ENCODE measurements at places on chromosomes 1 and 21.

DNA sequence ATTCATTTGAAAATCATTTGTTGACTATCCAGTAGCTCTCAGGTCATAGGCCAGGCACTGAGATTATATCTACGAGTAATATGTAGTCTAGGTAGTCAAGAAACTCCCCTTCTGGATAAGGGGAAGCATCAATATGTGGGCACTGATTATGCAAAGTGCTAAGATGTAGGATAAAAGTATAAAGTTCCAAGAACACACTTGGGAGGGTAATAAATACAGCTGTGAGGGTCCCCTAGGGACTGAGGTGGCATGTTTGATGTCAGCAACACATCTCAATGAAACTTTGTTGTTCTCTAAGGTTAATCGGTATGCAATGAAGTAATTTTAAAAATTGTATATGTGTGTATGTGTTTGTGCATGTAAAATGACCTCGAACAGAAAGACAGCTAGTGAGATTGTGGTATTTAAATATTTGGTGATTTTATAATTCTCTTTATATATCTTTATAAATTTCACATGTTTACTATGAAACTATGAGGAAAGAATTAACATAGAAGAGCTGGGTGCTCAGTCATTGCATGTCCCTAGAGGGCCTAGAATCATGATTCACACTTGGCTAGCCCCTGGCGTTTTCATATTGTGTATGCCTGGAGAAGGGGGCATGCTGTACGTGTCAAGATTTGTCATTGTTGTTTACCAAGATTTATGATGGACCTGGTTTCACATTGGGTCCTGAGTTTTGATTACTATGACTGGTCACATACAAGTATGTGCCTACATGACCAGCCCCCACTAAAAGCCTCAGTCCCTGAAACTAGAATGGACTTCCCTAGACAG lies 140.1 kb upstream of the DUSP10 start:
- peak; percentile 74 for DNase-seq

GRCh38 chr1:51299981-51300670 lies 30.2 kb downstream of the TTC39A start:
- DNase-seq = no peak

DNA sequence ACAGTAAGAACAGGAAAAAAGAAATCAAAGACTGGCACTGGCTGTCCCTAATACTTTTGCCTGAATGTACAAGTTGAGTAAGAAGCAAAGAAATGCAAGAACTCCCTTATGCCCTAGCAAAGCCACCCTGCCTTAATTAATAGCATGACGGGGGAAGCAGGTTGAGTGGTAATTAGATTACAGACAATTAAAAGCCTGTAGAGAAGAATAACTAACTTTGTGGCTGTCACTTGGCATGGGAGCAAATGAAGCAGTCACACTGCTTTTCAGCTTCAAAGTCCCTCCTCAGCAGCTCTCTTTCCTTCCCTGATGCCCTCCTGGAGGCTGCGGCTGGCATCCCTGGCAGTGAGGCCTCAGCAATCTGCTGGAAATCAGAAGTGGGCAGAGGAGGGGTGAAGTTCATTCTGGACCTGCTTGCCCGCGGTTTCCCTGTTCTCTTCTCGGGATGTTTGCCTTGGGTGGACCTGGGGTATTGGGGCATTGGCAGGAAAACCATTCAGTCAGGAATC lies 3.4 kb downstream of the OPTC start:
- no peak for DNase-seq

GRCh38 chr1:79259390-79260336 lies 253.1 kb upstream of the ADGRL4 start:
- DNase-seq = peak; percentile 74

DNA sequence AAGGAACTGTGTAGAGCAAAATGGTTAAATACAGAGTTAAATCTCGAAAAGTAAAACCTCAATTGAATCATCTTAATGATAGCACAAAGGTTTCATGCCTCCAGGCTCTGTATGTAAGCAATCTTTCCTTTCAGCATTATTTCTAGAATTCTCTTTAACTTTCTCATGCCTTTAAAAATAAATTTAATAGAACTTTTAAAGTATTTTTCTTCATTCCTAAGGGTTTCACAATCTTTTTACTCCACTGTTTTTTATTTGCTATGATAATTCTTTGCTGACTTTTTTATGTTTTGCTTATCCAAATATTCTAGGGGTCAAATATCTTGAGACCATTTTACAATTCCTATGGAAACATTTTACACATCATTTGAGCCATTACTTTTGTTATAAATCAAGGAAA lies 288.0 kb downstream of the BACH1 start:
- no peak for DNase-seq

DNA sequence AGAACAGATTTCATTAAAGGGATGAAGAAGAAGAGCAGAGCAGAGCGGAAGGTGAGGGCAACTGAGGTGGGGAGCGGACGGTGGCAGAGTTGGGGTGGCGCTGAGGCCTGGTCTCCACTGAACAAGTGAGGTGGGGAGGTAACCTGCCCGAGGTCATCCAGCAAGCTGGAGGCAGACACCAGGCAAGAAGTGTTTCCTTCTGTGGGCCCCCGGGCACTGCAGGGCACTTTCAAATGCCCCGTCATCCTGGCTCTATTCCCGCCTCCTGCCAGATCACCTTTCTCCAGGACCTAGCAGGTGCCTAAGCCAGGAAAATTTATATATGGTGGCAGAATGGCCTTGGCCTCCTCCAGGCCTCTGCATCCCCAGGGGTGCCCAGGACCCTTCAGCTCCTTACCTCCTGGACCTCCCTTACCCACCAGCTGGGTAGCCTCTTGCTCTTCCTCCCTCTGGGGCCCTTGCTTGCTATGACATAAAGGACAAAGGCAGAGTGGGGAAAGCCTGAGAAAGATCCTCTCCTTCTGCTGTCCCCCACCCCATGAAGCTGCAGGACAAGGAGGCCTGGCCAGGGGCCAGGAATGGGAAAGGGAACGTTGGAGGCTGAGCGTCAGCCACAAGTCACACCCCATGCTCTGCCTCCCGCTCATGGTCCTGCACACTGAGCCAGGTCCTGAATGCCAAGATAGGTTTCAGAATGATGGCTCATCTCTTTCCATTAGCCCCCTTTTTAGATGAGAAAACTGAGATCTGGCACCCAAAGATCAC lies 29.0 kb downstream of the VWA5B1 start:
- DNase-seq = no peak

GRCh38 chr1:151144474-151145303 lies 1.7 kb downstream of the SEMA6C start:
- no peak for DNase-seq

- DNase-seq = no peak
Measured at GRCh38 chr1:8910914-8911313, 32.4 kb upstream of the ENO1 start.

DNA sequence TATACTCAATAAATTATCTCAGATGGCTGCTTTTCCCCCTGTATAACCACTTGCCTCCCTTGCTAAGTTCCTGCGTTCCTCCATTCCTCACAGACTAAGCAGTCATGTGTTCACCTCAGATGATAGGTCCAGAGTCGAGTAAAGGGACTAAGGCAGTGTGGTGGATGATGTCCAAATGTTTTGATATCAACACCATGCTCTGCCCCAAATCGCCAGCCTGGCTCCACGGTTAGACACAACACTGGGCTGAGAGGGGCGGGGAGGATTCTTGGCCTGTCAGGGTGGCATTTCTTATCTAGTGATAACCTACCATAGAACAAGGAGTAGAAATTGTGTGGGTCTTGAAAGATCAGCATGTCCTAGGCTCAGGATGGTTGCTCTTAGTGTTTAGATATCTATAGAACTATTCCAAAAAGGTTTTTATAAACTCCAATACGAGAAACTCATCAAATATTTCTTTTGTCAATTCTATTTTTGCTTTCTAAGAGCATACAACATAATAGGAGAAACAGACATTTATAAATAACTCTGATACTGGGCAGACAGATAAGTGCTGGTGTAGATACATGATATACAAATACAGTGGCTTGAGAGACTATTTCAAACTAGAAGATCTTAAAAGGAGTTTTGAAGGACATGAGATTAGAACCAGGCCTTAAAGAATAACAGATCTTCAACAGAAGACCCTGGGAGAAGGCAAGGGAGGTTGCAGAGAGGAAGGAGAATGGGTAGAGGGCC lies 21.5 kb downstream of the GJA5 start:
- no peak for DNase-seq

DNA sequence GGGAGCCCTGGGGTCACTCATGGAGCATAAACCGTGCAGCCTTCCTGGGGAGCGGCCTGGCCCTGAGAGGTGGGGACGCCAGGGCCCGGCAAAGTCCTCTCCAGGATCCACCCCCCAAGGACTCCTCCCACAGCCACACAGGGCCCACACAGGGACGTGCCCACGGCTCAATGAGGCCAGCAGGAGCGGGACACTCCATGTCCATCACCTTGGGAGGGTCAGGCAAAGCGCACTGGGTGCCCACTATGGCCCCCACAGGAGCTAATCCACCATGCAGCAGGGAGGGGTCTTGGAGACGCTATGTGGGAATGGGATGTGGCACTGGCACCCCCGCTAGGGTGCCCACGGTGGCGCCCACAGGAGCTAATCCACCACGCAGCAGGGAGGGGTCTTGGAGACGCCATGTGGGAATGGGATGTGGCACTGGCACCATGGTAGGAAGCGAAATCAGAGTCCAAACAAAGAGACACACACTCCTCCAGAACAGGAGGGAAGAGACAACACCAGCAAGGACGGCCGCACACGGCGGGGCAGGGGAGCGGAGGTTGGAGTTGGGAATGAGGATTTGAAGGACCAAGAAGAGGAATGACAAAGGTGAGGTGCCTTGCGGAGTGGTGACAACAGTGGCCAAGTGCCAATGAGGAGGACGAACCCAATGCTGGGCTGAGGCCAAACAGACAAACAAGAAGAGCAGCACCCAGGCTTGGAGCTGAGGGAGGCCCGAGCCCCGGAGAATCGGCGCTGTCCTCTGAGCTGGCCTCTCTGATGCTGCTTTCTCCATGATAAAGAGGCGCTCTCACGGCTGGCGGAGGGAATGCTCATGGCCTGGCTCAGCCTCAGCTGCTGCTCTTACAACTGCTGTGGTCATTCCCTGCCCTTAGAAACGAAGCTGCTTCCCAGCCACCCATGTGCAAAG lies 18.1 kb upstream of the SLC19A1 start:
- DNase-seq = no peak

DNA sequence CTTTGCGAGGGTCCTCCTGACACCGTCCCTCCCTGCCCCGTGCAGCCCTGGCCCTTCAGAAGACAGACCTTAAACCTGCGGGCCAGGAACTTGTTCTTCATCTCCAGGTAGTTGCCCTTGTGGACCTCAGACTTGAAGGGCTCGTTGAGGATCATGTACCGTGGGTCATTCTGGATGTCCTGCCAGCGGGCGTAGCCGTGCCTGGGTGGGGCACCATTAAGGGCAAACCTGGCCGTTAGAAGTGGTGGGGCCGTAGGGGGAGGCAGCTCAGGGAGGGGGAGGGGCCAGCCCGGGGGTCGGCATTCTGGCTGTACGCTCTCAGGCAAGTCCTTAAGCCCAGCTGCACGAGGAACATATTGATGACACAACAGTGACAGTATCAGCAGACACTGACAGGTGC lies 64.6 kb downstream of the KCNAB2 start:
- no peak for DNase-seq

- DNase-seq = peak; percentile 73
Measured at GRCh38 chr21:16713331-16714117, 799.3 kb upstream of the CXADR start.

- peak; percentile 27 for DNase-seq
Measured at GRCh38 chr1:97693601-97694000, 227.2 kb downstream of the DPYD start.

DNA sequence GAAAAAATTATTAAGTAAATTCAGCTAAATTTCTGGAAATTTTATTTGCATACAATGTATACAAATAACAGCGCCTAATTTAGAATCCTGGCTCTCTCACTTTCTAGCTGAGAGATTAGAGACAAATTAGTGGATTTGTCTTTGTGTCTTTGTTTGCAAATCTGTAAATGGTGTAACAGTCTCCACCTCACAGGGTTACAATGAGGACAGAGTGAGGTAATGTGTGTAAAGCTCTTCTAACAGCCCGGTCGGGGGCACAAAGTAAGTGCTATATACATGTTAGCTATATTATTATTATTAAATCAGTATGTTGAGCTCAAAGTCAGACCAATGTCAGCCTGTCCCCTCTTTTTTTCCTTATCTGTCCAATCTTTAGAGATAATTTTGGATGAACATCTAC lies 5.0 kb upstream of the ADAMTSL4 start:
- no peak for DNase-seq

- DNase-seq = no peak
Measured at GRCh38 chr21:25658427-25659035, 19.5 kb downstream of the JAM2 start.

DNA sequence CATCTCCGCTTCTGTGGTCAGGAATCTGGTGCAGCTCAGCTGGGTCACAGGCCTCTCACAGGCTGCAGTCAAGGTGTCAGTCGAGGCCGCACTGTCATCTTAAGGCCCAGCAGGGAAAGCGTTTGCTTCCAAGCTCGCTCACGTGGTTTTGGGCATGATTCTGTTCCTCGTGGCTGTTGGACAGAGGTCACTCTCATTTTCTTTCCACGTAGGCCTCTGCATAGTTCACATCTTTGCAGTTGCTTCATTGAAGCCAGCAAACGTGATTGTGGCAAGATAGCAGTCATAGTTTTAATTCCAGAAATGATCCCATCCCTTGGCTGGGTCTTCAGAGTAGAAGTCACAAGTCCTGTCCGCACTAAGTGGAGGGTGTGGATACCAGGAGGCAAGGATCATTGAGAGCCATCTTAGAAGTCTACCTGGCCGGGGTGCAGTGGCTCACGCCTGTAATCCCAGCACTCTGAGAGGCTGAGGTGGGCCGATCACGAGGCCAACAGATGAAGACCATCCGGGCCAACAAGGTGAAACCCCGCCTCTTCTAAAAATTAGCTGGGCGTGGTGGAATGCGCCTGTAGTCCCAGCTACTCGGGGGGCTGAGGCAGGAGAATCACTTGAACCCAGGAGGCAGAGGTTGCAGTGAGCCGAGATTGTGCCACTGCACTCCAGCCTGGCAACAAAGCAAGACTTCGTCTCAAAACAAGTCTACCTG lies 24.5 kb downstream of the NECAP2 start:
- no peak for DNase-seq

DNA sequence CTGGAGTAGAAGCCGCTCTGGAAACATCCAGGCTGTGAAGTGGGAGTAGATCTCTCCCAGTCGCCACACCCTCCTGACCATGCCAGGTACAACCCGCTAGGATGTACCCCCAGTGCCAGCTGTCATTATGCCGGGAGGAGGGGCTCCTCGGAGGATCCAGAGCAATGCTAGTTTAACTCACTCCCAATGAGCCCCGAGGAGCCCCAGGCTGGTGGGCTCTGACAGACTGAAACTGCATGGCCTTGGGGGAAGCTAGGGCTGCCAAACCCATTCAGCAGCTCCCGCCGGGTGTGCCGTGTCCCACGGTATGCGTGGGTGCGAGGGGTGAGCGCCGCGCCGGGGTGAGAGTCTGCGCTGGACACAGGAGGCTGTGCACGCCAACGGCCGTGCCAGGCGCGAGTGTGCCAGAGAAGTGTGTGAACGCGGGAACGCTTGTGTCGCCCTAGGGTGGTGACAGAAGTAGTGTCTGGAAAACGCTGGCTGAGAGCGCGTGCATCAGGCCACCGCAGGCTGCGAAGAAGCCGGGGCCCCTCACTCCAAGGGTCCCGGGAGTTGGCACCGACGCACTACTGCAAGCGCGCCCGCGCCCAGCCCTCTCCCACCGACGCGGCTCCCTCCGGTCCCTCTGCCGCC lies 177.1 kb upstream of the EDN2 start:
- no peak for DNase-seq

GRCh38 chr1:167747988-167748387 lies 26.2 kb downstream of the MPZL1 start:
- peak; percentile 48 for DNase-seq

- no peak for DNase-seq
Measured at GRCh38 chr1:66873111-66873510, 51.5 kb downstream of the DNAI4 start.
